ENCODE measurements at places on chromosomes 6 and 20. TPM values are rescaled to one million over a fixed set of nuclear protein-coding genes. Genes with fewer than 3 reads are reported as not detected.

DNA sequence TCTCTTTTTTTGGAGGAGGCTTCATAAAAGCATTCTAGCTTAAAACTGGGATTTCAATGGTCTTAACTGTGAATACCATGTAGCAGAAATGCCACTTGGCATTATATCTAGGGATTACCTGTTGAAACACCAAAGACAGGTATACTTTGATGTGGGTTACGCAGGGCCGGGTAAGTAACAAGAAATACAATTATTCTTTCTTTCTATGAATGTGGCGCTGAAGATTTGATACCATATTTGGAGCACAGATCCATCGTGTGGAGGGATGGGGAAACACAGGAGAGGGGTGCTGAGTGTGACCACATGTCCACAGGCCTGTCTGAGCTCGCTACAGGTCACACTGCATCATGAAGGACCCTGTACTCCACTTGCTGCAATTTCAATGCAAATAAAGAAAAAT lies 257.8 kb downstream of the GMPR start:
- no peaks in the 10 kb centered on the region for H3K27me3 ChIP-seq
- H3K4me1 ChIP-seq = no peaks in the 10 kb centered on the region
- no peak overlapping the region for H3K4me3 ChIP-seq
- DNase-seq = no peak
- no peak overlapping the region for H3K27ac ChIP-seq

GRCh38 chr20:3431109-3431508 lies 23.6 kb upstream of the DNAAF9 start:
- no peaks in the 10 kb centered on the region for H3K4me1 ChIP-seq
- H3K27me3 ChIP-seq = no peaks in the 10 kb centered on the region
- no peak overlapping the region for H3K4me3 ChIP-seq
- no peak overlapping the region for H3K27ac ChIP-seq

The BPIFB1 gene
- 1.0 TPM for total RNA-seq

The TGM3 gene
- not detected for total RNA-seq

The TRIM40 gene
- not detected for total RNA-seq
